ENCODE measurements at places on chromosomes 11 and 22. TPM values are rescaled to one million over a fixed set of nuclear protein-coding genes. Genes with fewer than 3 reads are reported as not detected.
A peak's percentile ranks its signal among the peaks of the same experiment; 100 is the strongest.

DNA sequence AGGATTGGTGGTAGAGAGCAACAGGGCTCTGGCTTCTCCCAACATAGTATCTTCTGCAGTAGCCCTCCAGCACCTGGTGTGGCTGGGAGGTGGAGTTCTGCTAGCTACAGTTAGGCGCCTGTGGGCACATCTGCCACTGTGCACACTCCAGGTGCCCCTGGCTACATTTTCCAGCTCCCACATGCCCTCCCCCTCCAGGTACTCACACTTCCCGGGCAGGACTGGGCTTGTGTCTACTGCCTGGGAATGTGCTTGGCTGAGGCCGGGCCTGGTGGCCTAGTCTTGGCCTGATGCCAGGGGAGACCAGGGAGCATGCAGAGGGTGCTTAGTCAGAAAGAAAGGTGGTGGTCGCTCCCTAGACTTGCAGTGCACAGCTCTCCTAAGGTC lies 15.8 kb downstream of the PHLDB1 start:
- DNase-seq, result no peak

The BTG4 gene
- polyA plus RNA-seq, result 0.21 TPM

- DNase-seq, result no peak
Measured at GRCh38 chr11:100639140-100639539, 47.9 kb upstream of the ARHGAP42 start.

The CECR2 gene
- 24.2 TPM for polyA plus RNA-seq

- DNase-seq, result peak; percentile 94
Measured at GRCh38 chr11:44243595-44244343, 66.2 kb downstream of the ALX4 start.

DNA sequence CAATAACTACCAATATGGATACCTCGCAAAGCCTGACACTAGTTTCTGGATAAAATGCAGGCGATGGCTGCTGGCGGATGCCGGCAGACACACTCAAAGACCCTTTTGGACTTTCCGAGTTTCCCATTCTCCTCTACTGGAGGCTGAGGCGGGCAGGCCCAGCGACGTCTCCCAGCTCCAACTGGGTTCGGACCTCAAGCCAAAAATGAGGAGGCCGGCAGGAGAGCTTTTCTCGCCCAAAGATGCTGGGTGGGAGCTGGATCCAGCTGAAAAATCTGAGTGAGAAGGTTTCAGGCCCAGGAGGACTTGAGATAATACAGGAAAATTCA lies 428 bp upstream of the FEZ1 start:
- peak; percentile 44 for DNase-seq

The MS4A2 gene
- polyA plus RNA-seq, result not detected

The FAM180B gene
- polyA plus RNA-seq, result not detected

DNA sequence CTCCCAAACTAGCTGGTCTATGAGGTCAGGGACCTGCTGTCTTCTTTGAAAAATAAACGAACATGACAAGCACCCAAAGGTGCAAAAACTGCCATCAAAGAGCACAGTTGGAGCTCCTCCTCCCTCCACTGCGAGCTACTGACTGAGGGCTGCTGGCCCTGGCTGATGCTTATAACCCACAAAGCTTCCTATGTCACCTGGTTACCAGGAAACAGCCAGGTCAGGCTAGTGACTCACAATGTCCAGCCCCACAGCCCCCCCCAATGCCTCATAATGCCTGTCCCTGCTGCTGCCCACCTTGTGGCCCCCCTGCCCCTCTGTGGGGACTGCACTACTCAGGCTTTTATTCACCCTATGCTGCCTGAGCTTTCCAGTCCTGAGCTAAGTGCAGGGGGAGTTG lies at the start of gene DRICH1:
DRICH1 (minus strand) TSS at position 144 of the 400 bp plus-strand sequence. CDS start 298 bp downstream, outside the sequence.
- no peak for DNase-seq

- peak; percentile 38 for DNase-seq
Measured at GRCh38 chr11:30451167-30451566, 128.3 kb downstream of the ARL14EP start.

GRCh38 chr22:20090730-20091240 lies 10.7 kb downstream of the DGCR8 start:
- DNase-seq, result no peak

GRCh38 chr11:63573881-63574855 lies 11.0 kb upstream of the PLAAT2 start:
- no peak for DNase-seq

The PARVA gene
- 5.8 TPM for polyA plus RNA-seq
